Daoy (cell line): ENCODE measurements at places on chromosomes 11 and 22.

DNA sequence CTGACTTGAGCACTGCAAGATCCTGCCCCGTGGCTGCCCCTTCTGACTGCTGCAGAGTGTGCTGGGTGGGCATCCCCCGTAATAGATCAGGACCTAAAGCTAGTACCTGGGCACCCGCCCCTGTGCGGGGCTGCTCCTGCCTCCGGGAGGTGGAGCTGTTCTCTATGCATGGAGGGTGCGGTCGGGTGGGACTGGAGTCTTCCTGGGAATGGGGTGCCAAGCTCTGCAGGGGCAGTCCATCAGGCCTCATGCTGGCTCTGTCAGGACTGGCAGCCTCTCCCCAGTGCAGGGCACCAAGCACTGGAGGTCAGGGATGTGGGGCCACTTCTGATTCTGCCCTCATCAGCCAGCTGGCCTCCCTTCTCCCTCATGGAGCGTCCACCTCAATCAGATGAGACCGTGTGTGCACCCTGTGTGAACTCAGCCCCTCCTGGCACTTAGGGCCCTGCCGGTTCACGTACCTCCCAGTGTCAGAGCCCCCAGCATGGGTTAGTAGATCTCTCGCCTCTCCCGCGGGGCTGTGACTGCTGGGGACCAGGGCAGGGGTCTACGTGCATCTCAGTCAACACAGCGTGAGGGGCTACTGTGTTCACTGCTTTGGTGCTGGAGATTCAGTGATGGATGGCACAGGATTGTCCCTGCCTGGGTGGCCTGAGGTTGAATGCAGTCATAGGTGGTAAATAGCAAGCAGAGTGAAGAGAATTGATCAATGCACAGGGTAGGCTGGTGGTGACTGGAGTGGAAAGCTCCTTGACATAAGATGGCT, 30.8 kb downstream of the MPPED1 start:
- no peak for DNase-seq

DNA sequence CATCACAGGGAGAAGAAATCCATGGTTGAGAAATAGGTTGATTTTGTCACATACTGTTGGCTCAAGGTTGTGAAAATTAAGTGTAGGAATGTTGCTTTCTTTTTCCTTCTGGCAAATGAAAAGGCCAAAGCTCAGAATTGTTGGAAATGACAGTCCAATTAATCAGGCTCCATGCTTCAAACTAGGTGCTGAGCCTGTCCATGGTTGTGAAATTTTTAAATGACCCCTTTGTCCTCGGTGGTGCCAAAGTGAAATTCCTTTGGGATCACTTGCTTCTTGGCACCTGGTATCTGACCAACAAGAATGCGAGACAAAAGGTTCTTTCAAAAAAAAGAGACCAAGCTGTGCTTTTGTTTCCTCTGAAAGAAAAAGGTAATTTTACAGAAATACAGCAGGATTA, 451.9 kb downstream of the ETS1 start:
- DNase-seq = peak; percentile 28

DNA sequence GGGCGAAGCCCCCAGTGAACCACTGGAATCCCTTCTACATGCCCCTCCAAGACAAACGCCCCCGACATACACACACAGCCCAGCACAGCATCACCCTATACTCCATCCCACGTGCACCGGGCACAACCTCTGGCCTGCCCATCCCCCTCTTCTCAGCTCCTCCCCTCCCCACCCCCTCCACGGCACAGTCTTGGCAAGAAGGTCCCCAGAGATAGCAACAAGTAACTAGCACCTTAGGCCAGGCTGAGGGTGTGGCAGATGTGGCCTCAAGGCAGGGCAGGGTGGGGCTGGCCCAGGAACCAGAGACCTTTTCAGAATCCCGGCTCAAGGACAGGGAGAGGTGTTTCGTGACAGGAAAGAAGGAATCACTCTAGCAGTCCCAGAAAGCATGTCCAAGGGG, 54.3 kb downstream of the CYTH4 start:
- DNase-seq = no peak

DNA sequence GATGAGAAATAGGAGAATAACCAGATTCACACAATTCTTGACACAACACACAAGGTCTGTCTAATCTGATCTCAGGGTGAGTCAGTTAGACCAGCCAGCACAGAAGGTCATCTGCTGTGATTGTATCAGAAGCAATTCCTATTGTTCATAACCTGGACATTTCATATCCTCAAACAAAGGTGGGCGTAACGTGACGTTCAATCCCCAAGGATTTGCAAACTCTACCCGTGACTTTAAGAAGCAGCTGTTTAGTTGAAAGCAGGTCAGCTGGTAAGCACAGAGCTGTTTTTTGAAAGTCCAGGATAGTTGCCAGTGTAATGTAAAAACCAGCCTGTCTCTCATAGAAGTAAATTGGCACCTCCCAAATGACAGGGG, 385.1 kb downstream of the DCDC1 start:
- DNase-seq = peak; percentile 2

GRCh38 chr22:37022483-37023337, 3.2 kb downstream of the MPST start:
- DNase-seq = no peak

GRCh38 chr11:2472428-2473186, 27.8 kb downstream of the KCNQ1 start:
- no peak for DNase-seq

- peak; percentile 21 for DNase-seq
These were observed 40.2 kb downstream of the TSPAN18 start for GRCh38 chr11:44766972-44767278.

GRCh38 chr11:65524014-65524740, 706 bp upstream of the SCYL1 start:
- DNase-seq = no peak

- DNase-seq = no peak
These were observed 239.5 kb downstream of the NTM start for GRCh38 chr11:131609921-131610320.

DNA sequence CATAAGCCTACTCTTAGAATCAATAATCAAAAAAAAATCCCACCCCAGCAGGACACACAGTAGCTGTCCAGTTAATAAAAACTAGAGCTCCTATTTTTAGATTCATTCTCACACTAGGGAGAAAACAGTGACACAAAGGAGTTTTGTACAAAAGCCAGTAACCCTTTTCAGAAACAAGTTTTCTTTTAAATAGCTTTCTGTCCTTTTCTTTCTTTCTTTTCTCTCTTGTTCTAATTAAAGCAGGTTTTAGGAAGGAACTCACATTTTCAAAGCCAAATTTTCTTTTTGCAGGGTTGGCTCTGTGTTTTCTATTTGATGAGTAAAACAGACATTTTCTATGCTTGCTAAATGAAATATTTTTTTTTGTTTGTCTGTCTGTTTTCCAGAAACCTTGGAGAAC, 1390.7 kb downstream of the FAM181B start:
- no peak for DNase-seq

GRCh38 chr11:3905080-3905953, 49.9 kb downstream of the STIM1 start:
- DNase-seq = peak; percentile 60
